ENCODE measurements at places on chromosomes 7 and 10. TPM values are rescaled to one million over a fixed set of nuclear protein-coding genes. Genes with fewer than 3 reads are reported as not detected.

- DNase-seq = no peak
Observed at GRCh38 chr7:157002819-157003421, 7.5 kb downstream of the MNX1 start.

DNA sequence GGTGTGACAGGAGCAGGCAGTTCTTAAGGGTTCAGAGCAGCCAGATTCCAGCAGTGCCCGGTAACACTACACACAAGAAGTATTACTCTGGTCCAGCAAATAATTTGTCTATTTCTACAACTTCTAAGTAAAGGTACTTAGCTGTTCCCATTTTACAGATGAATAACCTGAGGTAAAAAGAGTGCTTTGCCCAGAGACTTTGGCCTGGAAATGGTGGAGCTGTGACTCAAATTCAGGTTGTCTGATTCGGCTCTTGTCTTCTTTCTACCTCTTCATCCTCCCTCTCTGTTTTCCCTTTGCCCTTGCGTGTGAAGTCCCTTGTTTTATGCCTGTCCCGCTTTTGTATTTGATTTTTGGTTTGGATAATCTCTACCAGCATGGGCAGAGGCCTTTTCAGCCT is 17.1 kb downstream of the SFRP5 start:
- DNase-seq = no peak

GRCh38 chr10:29345144-29345909 is 56.5 kb downstream of the LYZL1 start:
- no peak for DNase-seq

DNA sequence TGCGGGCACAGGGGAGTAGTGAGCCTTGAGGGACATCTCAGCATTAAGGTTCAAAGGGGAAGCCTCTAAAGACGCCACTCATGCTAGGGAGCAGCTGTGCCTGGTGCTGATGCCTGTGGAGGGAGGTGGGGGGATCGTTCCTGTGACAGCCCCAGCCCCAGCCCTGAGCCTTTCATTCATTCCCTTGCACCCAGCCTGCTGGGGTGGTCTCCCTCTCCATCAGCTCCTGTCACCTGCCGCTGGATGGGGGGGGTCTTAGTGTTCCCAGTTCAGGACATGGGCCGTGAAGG is 11.6 kb downstream of the ZNF316 start:
- DNase-seq = no peak

GRCh38 chr7:130134106-130134636 is 63.8 kb downstream of the KLHDC10 start:
- DNase-seq = no peak

DNA sequence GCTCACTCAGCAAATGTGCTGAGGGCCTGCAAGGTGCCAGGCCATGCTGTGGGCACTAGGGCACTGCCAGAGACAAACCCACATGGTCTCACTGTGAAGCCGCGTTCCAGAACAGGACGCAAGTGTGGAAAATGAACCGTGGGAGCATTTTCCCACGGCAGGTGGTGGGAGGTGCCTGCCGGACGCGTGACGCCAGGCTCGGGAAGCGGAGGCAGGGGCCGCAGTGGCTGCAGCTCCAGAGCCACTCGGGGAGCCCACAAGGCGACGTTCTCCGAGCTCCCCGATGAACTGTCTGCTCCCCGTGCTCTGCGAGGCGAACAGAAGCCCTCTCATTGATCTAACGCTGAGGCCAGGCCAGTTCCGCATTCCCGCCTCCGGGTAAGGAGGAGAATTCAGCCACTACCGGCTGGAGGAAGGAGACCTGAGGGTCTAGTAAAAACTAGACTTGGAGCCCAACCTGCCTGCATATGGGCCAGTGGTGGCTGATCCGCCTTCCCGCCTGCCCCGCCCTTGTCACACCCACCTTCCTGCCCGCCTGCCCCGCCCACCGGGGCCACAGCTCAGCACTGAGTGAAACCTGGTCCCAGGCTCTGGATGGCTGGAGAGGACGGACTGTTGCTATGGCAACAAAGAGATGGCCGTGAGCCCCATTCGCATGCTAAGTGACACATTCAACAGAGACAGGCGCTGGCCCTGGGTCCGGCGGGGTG is 13.1 kb downstream of the ADGRA1 start:
- no peak for DNase-seq

DNA sequence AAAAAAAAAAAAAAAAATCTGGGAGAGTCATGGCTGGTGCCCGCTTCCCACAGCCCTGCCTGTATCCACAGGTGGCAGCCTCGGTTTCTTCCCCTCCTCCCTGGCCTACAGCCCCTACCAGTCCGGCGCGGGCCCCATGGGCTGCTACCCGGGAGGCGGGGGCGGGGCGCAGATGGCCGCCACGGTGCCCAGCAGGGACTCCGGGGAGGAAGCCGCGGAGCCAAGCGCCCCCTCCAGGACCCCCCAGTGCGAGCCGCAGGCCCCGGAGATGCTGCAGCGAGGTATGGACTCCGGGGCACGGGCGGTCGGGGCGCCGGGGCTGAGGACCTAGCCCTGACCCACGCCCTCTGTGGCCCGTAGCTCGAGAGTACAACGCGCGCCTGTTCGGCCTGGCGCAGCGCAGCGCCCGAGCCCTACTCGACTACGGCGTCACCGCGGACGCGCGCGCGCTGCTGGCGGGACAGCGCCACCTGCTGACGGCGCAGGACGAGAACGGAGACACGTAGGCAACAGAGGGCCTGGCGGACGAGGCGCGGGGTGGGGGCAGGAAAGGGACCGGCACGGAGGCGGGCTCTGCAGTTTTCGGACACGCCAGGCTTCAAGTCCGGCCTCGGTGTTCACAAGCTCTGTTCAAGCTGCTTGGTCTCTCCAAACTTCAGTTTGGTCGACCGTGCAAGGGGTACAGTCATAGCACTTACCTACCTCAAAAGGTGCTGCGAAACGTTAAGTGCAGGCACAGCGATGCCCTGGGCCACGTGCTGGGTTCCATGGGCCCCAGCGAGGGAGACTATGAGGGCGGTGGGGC is 3.9 kb downstream of the NFKB2 start:
- DNase-seq = peak; percentile 83

- no peak for DNase-seq
Observed at GRCh38 chr10:3465406-3465891, 292.9 kb upstream of the PITRM1 start.

- no peak for DNase-seq
Observed at GRCh38 chr10:4488904-4489303, 337.1 kb upstream of the AKR1E2 start.

GRCh38 chr10:10977226-10977956 is 40.3 kb upstream of the CELF2 start:
- DNase-seq = no peak

DNA sequence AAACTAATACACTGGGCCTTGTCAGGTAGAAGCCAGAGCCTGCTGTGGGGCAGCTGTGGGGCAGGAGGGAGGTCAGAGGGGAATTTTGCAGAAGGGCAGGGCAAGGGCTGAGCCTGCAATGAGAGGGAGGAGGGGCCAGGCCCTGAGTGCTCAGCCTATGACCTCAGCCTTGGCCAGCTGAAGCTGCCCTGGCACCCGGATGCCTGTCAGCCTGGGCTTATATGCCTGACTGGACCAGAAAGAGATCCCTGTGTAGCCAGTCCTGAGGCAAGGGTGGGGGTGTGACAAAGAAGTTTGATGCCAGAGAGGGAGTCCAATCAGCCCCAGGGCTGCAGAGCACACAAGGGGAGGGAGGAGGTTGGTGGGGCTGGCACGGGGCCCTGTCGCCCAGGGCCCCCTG is 22.3 kb upstream of the PRRT4 start:
- DNase-seq = peak; percentile 14

DNA sequence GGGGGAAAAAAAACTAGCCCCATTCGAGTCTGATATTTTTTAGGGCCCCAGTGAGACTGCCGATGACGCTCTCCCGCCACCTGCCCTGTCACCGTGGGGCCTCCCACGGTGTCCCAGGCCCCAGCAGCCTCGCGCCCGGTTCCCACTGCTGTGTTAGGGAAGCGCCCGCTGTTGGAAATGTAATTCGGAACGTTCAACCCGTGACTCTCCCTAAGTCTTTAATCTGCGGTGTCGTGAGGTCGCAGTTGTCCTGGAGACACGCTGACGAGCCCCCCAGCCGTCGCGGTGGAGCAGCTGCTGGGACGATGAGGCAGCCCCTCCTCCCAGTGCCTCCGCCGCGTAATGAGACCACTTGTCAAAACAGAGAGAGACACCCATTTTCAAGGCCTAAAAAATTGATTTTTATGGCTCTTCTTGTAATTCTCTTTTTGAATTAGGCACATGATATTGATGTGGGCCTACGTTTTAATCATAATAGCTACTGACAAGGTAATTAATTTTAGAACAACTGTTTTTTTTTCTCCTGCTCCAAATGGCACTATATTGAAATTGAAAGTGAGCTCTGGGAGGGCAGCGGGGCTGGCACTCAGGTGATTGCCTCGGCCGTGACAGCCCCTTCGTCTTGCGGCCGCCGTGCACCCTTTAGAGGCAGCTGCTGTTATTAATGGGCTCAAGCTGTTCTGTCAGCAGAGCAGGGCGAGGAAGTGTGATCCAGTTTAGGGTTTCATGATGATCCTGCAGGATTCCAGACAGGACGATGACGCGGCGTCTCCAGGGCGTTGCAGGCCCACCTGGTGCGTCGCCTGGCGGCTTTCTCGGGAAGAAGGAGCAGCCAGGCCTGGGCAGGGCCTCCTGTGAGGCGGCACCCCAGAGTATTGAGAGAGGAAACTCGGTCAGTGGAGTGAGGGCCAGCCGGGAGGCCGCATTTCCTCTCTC is 63.3 kb downstream of the NKX6-2 start:
- DNase-seq = no peak

GRCh38 chr7:30028749-30029635 is 780 bp downstream of the PLEKHA8 start:
- DNase-seq = peak; percentile 49

- no peak for DNase-seq
Observed at GRCh38 chr7:63080406-63080805, 918.2 kb upstream of the ZNF722 start.

DNA sequence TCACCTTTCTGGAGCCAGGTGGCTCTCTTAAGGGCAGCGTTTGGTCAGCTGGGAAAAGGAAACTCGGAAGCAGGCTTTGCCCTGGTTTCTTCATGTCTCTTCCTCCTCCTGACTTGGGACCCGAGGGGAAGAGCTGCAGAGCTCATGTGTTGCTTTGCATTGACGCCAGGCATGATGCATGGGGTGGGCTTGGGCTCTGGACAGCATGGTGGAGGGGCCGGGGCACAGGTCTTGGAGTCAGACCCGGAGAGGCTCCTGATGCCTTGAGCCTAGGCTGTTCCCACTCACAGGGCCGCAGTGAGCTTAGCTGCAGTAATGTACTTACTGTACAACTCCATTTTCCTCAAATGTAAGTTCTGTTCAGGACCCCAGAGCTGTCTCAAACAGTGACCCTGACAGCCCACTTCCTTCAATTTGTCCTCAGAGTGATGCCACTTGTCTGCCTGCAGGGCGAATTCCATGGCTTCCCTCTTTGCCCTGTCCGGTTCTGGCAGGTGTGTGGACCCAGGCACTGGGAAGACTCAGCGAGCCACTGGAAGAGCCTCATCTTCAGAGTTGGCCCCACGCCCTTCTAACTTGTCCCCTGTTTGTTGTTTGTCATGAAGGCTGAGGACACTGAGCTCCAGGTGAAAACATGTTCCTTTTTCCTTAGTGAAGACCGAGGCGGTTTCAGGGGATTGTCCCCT is 50.2 kb downstream of the ZNF467 start:
- no peak for DNase-seq

- DNase-seq = peak; percentile 52
Observed at GRCh38 chr7:74002474-74003017, 25.4 kb upstream of the ELN start.

DNA sequence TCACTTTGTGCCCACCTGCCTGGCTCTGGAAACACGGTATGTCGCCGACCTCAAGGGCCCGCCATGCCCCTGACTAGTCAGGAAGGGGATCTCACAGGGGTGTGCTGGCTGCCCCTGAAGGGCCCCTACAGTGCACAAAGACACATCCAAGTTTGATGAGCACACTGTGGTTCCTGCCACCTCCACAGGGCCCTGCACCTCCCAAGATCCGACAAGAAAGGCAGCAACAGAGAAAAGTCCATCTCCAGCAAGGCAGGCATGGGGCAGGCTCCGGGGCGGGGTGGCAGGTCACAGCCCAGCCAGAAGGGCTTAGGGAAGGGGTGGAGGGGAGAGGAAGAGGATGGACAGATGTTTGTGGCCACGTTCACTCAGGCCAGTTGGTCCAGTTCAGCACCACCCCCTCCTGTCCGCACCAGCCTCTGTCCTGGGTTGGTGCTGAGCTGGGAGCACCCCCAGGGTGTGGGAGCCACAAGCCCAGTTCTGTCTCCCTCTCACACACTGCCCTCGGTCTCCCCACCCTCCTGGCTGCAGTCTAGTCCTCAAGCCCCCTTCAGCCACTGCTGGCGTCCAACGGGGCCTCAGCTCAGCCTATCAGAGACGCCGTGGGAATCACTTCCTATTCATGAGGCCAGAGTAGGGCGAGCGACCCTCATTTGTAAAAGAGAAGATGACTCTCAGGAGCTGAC is 11.5 kb downstream of the DRGX start:
- DNase-seq = no peak

DNA sequence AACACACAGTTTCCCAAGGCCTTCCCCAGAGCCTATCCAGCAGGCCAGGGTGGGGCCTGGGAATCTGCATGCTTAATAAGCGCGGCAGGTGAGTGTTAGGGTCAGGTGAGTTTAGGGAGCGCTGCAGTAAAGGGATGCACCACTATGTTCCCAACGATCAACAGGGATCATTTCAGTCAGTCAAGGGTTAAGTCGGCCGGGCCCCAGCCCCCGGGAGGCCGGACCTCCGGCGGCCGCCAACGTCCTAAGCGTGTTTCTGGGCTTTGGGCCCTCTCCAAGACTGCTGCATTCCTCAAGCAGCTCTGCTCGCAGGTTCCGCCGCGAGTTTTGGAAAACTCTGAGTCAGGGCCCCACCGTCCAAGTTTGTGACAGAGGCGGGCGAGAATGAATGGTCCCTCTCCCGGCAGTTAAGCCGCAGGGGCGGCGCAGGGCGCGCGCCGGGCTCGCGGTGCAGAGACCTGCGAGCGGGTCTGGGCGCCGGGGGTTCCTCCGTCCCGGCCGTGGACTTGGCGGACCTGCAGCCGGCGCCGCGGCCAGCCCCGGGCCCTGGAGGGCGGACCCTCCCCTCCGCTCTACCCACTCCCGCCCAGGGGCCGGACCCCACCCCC is 81.6 kb downstream of the ARHGAP22 start:
- DNase-seq = peak; percentile 98

DNA sequence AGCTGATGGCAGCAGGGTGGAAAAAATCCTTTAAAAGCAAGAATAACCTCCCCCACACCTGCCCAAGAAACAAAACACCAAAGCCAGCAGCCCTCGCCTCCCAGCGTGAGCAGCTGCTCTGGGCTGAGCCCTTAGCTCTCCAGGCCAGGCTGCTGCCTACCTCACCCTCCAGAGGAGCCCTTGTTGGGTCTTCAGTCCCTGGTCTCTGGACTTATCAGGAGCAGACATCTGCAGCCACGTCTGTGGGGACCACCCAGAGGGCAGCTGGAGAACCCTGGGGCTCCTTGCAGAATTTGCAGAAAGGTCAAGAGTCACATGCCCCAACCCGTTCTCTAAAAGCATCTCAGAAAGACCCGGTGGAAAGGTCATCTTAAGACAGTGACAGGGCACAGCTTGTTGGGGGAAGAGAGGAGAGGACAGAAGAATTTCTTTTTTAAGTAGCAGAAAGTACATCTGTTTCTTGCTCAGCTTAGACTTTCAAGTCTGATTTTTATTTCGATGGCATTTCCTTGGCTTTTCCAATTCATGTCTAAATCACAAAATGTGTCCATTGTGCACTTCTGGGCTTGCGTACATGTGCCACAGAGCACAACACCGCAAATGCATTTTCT is 425.7 kb upstream of the NFE2L3 start:
- DNase-seq = no peak

- DNase-seq = no peak
Observed at GRCh38 chr7:30736291-30736690, 15.6 kb upstream of the INMT start.

GRCh38 chr7:27102581-27103442 is at the start of gene HOXA2:
TSS of gene HOXA2 (minus strand) at chr7:27102683. CDS start at chr7:27102500, 183 bp downstream.
- DNase-seq = peak; percentile 89

Gene PVRIG
- not detected for total RNA-seq

Gene RASA4B
- total RNA-seq = 4.6 TPM

Gene OGDHL
- under 0.01 TPM for total RNA-seq

Gene LRRC18
- not detected for total RNA-seq
